ENCODE measurements at places on chromosomes 7 and 10.

DNA sequence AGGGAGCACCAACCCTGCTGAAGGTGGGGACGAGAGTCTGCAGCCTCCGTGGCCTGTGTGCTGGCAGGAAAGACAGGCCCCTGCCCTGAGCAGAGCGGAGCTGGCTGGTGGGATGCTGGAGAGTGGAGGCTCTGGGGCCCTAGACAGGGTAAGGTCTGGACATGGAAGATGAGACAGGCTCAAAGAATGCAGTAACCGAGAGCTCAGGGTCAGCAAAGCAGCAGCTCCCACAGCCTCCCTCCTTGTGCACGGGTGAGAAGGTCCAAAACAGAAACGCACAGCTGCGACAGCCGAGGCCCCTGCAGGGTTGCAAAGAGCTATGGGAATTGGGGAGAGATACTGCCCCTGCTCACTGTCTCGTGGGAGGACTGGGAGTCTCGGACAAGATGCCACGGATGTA is 80.5 kb downstream of the TNS3 start:
- no peak for DNase-seq

- no peak for DNase-seq
These were observed 137.3 kb upstream of the AGR3 start for GRCh38 chr7:17019106-17019505.

- DNase-seq, result no peak
These were observed at the start of gene CPXM2 for GRCh38 chr10:123891144-123892071. Gene CPXM2 (minus strand): TSS chr10:123891807. CDS start chr10:123891659, 148 bp downstream.

DNA sequence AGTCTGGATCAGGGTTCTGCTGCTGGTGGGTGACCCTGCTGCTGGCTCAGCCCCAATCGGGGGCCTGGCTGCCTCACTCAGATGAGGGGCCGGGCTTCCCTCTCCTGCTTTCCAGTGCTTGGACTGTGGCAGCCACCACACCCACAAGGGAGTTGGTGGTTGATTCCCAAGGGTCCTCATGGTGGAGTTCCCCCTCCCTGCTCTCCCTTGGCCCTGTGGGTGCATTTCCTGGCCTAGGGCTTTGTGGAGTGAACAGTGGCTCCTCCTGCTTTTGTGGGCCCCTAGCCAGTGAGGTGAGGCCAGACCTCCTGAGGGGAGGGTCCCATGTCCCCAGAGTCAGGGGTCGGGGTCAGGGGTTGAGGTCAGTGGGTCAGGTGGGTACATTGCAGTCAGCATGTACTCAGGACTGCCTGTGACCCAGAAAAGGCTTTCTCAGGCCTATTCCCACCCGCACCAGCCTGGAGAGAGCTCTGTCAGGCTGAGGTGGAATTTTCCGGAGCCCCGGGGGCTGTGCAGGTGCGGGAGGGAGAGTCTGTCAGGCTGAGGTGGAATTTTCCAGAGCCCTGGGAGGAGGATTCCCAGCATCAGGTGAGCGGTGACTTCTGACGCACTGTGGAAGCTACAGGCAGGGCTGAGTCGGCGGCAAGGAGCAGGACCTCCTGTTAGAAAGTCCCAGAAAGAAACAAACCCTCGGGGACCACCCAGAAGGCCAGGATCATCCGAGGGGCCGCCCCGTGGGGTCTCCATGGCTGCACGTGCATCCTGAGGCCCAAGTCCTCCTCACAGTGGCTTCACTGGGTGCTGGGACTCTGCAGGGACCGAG is 94.4 kb upstream of the INSIG1 start:
- no peak for DNase-seq

DNA sequence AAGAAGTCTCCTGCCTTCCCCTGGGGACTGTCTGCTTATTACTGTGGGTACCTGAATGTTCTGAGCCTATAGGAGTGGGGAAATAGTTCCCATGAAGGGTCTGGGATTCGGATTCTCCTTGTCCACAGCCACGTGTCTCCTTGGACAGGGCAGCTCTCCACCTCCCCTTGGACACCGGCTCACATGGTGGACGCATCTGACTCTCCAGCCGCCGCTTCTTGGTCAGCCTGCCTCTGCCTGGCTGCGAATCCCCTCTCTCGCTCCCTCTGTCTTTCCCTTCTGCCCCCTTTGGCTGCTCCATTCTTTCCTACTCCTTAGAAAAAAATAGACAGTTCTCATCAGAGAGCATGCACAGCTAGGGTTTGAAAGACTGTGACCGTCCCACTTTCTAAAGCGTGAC is 46.9 kb downstream of the JAKMIP3 start:
- no peak for DNase-seq

DNA sequence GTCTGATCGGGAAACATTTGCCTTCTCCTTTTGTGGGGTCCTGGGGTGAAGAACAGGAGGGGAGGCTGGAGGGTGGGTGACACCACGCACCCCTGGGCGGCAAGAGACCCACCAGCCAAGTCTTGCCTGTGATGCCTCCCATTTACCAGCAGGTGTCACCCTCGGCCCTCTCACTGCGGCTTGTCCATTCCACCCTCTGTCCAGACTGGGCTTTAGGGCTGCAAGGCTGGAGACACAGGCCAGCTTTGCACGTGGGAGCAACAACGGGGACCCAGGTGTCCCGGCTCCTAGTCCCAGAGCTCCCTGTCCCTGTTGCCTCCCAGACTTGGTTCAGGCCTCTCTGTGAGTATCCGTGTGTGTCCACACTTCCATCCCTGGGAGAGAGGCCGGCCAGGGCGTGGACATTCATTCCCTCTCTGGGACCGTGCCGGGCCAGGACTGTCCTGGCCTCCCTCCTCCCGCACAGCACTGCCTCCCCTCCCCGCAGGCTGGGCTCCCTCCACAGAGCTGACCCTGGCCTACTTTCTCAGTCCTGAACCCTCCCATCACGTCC is 36.2 kb upstream of the GTF2IRD1 start:
- DNase-seq, result peak; percentile 73

DNA sequence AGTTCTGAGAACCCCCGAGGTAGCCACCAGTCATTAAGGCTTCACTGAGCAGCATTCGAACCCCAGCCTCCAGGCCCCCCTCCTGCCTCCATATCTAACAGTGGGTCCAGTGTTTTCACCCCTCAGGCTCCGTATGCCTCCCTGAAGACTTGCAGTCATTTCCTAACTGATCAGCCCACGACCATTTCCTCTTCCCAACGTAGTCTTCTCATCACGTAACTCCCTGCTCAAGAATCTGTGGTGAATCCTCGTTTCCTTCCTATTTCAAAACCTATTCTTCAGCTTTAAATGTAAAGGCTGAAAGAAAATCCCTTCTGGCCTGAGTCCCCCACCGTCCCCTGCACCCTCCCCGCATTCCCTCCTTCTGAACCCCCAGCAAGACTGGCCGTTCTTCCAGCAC is 21.1 kb downstream of the FRMD4A start:
- no peak for DNase-seq

GRCh38 chr10:48501787-48502771 is 102.8 kb downstream of the ARHGAP22 start:
- DNase-seq, result no peak

DNA sequence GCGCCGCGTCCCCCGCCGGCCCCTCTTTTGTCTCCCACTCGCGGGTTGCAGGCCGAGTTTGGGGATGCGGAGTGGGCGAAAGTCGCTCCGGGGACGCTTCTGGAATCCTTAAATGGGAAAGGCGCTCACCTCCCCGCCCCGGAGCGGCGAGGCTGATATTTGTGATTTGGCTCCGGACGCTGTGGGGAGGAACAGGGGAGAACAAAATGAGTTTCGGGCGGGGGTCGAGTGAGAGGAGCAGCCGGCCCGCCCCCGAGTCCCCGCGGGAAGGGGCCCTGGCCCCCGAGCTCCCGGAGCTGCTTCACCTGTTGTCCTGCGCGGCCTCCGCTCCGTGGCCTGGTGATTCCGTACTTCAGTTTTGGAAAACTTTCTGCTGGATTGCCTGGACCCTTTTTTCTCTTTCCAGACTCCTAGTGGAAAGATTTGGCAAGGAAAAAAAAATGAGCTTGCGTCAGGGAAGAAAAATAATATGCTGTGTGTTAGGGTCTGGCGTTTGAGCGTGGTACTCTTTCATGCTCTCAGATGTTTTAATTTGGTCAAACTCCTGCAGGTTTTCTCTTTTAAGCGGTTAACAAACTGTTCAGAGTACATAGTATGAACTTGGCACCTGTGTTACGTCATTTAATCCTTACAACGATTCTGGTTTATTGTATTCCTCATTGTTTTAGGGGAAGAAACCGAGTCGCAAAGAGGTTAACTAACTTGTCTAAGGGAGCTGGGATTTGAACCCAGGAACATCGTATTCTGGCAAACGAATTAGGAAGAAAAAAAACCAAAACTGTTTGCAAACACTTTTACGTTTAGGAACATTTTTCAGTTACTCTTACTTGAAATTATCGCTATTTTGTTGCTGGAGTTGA is 924 bp downstream of the BMPR1A start:
- DNase-seq, result peak; percentile 57
